ENCODE measurements at places on chromosomes 3 and 15. TPM values are rescaled to one million over a fixed set of nuclear protein-coding genes. Genes with fewer than 3 reads are reported as not detected.

- DNase-seq, result no peak
Observed at GRCh38 chr3:140933109-140933508, 8.5 kb upstream of the SLC25A36 start.

- DNase-seq, result no peak
Observed at GRCh38 chr3:60650171-60650570, 601.1 kb downstream of the FHIT start.

The ZNF609 gene
- polyA plus RNA-seq, result 10.1 TPM

The BTLA gene
- polyA plus RNA-seq, result 18.5 TPM

DNA sequence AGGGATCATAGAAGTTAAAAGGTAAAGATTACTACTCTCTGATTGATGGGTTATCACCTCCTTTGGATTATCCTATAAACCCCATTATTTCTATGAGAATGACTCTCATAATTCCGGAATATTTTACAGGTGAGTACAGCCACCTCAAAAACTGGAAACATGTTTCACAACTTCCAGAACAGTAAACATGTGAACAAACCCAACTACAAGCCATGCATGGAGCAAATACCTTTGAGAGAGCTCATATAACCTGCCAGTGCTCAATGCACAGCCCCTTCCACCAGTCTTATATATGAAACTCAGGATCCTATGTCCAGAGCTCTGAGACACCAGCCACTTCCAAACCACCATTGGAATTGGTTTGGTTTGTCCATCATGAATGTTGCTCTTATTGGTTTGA is 208.0 kb downstream of the MECOM start:
- no peak for DNase-seq

The WWTR1 gene
- polyA plus RNA-seq, result not detected

The CFAP161 gene
- polyA plus RNA-seq, result not detected

The PDZRN3 gene
- not detected for polyA plus RNA-seq

The PP2D1 gene
- polyA plus RNA-seq, result 0.29 TPM

The AGBL1 gene
- not detected for polyA plus RNA-seq

The CDV3 gene
- polyA plus RNA-seq, result 45.4 TPM

The LINGO1 gene
- polyA plus RNA-seq, result not detected

- no peak for DNase-seq
Observed at GRCh38 chr3:132210476-132211346, 106.5 kb upstream of the ACP3 start.

The CYP11A1 gene
- not detected for polyA plus RNA-seq

The CEP19 gene
- 5.0 TPM for polyA plus RNA-seq

The ECE2 gene
- not detected for polyA plus RNA-seq

DNA sequence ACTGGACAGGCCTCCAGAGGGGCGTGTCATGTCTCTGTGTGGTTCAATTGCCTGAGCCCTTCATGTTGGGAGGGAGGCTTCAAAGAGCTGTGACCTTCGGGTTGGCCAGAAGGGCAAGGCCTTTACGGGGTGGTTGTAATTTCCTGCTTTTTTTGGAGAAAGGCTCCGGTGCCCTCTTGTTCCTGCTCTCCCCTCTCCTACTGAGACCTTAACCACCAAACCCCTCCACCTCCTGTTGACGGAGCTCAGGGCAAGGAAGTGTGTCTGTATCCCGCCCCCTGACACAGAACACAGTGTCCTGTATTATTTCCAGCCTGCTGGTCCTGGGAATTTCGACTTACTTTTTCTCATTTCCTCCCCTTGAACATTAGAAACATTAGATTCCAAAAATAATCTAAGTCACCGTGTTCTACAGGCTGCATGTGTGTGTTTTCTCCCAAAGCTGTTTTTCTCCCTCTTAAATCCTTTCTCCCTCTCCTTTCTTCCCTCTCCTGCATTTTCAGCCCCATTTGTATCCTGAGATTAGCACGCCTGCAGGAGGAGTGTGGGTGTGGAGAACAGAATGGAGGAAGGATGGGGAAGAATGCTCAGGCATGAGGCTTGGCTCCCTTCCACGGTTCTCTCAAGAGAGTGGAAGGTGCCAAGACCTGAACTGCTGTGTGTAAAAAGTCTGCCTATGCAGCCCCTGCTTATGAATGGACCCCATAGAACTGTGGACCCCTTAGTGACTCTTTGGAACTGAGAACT is 285.4 kb upstream of the ROPN1 start:
- no peak for DNase-seq

GRCh38 chr3:69012800-69013252 is 658 bp downstream of the EOGT start:
- DNase-seq, result peak; percentile 11

DNA sequence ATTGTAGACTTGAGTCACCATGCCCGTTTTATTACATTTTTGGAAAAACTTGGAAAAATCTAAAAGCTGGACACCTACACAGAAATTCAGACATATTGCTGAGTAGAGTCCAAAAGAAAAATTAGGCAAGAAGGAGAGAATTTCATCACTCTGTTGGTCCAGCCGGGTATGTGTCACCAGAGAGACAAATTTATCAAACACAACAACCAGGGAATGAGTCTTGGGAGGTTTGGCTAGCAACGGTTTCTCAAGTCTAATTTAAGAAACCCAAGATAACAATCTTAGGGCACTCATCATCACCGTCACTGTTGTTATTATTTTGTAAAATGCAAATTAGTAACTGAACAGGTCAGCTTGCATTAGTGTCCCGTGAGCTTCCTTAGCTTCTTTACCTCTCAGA is 197.5 kb upstream of the C2CD4B start:
- DNase-seq, result no peak

DNA sequence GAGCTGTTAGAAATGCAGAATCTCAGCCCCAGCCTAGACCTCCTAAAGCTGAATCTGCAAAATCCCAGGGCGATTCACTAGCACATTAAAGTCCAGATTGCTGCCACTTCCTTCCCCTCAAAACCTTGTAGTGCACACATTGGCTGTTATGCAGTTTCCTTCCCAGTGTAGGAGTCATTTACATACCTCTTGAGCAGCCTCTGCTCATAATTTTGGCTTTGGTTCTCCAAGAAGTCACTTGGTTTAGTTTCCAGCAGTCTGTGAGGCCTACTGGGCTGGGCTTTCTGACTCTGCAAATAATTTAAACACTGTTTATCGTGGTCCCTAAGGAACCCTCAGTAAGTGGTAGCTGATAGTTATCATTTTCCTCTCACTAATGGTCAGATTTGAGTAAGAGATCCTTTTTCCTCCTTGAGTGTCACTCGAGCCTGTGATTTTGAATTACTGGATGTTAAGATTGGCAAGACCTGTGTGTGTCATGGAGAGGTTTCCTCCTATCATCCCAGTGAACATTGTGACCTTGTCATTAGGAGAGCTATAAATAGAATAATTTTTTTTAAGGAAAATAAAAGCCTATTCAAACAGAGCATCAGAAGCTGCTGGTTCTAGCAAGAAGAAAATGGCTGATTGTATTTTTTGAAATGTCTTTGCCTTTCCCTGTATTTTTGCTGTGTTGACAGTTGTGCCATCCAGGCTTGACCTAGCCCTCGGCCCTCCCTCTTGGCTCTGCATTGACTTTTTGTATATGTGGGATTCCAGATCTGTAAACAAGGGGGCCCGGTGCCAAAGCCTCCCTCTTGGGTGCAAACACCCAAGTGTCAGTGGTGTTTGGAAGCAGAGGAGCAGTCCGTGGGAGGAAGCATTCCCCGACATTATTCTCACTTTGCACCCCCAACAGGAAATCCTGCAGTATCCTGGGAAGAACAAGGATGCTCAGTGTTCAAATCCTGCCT is 134.8 kb upstream of the ANKRD28 start:
- DNase-seq, result no peak

- DNase-seq, result no peak
Observed at GRCh38 chr3:72411126-72411525, 437.1 kb downstream of the SHQ1 start.

DNA sequence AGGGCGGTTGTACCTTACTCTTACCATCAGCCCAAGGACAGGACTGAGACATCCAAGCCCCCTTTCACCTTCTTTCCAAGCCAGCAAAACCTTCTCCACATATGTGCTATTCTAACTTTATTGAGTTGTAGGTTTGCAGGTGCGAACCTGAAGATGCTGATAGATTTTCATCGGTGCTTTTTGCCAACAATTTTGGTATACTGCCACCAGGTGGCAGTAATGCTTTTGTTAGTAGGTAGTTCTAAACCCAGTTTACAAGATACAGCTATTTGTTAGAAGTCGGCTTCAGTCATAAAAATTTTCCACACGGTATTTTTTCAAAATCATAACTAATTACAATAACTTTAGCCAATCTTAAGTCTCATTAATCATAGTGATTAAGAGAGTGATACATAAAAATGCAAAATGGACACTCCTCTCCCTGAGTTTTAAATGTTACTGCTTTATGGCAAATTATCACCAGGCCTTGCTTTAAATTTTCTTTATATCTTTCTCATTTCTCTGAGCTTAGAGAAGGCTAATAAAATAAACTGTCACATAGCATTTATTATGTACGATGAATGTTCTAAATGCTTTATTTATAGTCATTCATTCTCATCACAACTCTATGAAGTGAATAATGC is 636 bp downstream of the TBC1D21 start:
- peak; percentile 52 for DNase-seq

GRCh38 chr3:30934208-30934550 is 39.7 kb upstream of the GADL1 start:
- DNase-seq, result peak; percentile 7

The DISP2 gene
- polyA plus RNA-seq, result not detected

DNA sequence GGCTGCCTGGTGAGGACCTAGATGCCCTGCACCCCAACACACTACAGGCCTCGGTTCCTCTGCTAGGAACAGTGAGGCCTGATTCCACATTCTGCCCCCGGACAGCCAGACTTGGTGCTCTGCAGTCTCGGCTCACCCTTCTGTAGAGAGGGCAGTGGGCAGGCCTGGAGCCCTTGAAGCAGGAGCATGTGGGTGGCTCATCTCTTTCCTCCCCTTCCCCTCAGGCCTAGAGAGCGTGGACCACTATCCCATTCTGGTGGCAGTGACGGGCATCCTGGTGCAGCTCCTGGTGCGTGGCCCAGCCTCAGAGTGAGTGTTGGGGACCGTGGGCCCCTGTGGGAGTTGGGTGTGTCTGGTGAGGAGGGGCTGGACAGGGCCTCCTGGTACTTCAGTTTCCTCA is 3.3 kb downstream of the AMIGO3 start:
- DNase-seq, result no peak

The ANKDD1A gene
- 2.0 TPM for polyA plus RNA-seq

The GOLGA8J gene
- not detected for polyA plus RNA-seq

The LCTL gene
- not detected for polyA plus RNA-seq

- no peak for DNase-seq
Observed at GRCh38 chr3:56370991-56371775, 97.1 kb downstream of the ERC2 start.

- DNase-seq, result no peak
Observed at GRCh38 chr15:73583544-73583943, 49.6 kb downstream of the NPTN start.

The PLSCR5 gene
- not detected for polyA plus RNA-seq

DNA sequence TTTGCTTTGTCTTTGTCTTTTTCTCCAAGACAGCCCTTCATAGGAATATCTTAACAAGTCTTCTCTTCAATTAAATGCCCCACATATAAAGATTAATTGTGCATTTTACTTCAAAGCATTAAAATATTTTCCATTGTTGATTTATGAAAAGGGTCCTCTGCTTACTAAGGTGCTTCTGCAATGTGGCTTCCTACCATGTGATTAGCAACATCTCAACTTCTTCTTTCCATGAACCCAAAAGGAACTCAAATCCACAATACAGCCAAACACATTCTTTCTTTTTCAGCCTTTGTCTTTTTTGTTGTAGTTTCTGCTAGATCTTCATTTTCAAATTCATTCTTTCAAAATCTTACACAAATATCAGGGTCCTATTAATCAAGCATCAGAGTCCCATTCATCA is 309.2 kb downstream of the NSUN3 start:
- no peak for DNase-seq

- DNase-seq, result no peak
Observed at GRCh38 chr3:179700716-179701115, 47.9 kb downstream of the USP13 start.

GRCh38 chr15:48584090-48584811 is 61.3 kb downstream of the FBN1 start:
- DNase-seq, result no peak

GRCh38 chr15:41989573-41990242 is 17.4 kb upstream of the EHD4 start:
- peak; percentile 74 for DNase-seq

- DNase-seq, result no peak
Observed at GRCh38 chr3:44080474-44081072, 161.1 kb upstream of the TOPAZ1 start.

The ALDH1L1 gene
- not detected for polyA plus RNA-seq

GRCh38 chr3:135891121-135891520 is 74.4 kb upstream of the PPP2R3A start:
- no peak for DNase-seq

- no peak for DNase-seq
Observed at GRCh38 chr3:8625991-8626390, 18.6 kb downstream of the SSUH2 start.

DNA sequence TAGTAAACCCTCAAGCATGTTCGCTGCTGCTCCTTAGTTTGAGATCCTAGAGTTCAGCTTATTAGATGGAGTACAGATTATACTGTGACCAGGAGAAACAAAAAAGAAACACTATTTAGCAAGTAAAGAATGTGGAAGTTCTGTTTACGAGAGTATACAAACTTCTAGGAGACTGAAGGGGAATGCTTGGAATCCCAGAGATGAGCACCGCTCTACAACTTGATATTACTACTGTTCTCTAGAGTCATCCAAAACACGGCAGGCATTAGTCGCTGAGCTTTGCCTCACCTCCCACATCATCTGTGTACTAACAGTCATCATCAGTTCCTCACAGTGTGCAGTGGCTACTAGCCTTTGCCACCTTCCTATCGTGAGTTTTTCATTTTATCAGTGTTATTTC is 121.4 kb upstream of the CHRM5 start:
- no peak for DNase-seq

DNA sequence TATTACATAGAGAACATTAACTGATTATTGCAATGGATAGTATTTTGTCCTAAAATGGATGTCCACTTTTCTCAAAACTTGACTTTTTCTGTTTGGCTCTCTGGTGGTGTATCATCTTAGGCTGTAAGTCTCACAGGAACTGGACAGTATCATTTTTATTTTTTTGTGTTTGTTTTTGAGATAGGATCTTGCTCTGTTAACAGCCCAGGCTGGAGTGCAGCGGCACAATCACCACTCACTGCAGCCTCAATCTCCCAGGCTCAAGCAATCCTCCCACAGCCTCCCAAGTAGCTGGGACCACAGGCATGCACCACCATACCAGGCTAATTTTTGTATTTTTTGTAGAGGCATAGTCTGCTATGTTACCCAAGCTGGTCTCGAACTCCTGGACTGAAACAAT is 13.1 kb downstream of the CHST14 start:
- no peak for DNase-seq

The SLC24A5 gene
- not detected for polyA plus RNA-seq

The FEM1B gene
- polyA plus RNA-seq, result 12.7 TPM

DNA sequence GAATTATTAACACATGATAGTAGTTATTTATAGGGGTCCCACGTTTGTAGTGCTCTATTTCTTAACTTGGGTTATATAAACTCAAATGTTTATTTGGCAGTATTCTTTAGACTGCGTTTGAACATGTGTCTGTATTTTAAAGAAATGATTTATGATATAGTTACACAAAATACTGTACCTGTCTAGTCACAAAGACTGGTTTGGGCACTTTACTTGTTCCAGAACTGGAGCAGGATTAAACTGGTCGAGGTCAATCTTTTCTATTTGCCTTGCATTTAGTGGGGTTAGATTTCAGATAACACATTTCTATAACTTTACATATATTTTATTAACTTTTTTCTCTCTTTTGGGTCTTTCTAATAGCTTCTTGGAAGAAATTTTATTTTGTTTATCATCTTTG is 39.5 kb downstream of the HACD3 start:
- no peak for DNase-seq
